Urinary bladder (tissue), 4 donors: ENCODE measurements at places on chromosomes 4 and X. TPM values are rescaled to one million over a fixed set of nuclear protein-coding genes. Genes with fewer than 3 reads are reported as not detected.

DNA sequence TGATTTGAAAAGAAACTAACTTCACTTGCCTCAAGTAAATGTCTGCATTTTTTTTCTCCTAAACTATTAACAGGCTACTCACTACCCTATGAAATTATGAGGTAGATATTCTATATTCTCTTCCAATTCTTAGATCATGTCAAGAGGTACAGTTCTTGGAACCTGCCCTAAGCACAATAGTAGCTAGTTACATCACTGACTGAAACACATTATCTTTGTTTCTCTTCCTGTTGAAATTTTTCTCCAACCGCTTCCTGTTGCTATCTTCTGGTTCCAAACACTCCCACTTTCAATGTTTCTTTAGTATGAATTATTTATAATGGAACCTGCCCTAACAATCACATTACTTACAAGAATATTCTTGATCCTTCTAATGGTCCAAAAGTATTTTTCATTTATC, 5.0 kb upstream of the BANK1 start:
- DNase-seq, result no peak

GRCh38 chr4:8592366-8593263, at the start of gene CPZ:
TSS of gene CPZ (plus strand) at chr4:8592765. CDS start at chr4:8592834, 69 bp downstream.
- DNase-seq, result no peak

DNA sequence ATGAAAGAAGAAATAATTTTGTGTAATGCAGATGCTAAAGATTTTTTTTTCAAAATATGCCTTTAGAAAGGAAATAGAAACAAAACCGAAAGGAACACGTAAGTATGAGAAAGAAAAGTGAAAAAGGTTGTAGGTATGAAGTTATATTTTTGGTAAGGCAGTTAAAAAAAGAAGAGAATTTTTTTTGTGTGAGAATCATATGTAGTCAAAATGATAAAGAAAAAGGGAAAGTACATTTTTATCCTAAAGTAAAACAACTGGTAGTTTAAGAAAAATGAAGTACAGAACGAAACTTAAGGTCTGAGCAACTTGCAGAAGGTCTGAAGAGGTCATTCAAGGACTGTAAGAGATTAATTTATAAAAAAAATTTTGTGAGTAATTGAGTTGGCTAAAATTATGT, 164.0 kb upstream of the TRAM1L1 start:
- no peak for DNase-seq

DNA sequence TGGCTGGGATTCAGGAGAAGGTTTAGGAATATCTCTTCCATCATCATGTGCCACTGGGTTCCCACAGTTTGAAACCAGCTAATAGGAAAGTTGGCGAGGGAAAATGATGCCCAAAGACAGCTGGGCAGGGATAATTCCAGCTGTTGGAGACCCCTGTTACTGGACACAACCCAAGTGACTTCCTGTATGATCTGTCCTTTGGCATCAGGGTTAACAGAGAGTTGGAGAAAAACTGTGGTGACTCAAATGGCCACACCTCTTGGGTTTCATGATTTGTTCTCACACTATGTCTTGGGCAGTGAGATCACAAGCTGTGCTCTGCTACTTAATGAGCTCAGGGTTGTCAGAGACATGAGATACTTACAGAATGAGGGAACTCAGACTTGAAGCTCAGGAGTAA, 3.8 kb downstream of the FGF16 start:
- DNase-seq, result no peak

- DNase-seq, result no peak
Observed at GRCh38 chr4:150415213-150415612, 166.7 kb upstream of the MAB21L2 start.

Gene F8A3
- 6.4 TPM for polyA plus RNA-seq

- DNase-seq, result no peak
Observed at GRCh38 chr4:93444860-93445259, 383.7 kb upstream of the ATOH1 start.

DNA sequence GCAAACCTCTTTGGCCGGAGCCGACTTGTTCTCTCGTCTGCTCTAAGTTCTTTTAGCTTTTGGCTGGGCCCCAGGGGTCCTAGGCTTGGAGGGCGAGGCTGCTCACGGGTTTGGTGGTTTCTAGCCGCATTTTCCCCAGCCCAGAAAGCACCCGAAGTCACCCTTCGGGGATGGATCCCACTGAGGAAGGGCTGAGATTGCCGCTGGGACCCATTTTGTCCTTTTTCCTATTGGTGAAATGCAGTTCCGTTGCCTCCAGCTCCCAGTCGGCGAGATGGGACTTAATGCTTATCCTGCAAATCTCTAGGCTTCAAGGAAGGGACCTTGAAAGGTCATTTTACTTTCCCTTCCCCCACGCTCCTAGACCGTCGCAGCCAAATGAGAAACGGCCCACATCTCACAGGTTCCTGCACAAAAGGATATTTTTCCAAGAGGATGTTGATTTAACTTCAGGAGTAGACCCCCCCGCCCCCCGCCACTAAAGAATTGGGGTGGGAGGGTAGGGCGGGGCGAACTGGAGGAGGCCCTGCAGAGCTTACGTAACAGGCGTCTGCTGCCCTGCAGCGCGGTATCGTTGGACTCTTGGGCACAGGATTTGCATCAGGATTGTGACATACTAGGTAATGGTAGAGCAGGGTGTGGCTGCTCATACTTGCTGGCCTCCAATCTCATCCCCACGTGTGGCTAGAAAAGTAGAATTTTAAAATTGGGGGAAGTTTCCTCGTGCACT, 564 bp downstream of the PGK1 start:
- no peak for DNase-seq

Gene PABPC1L2A
- polyA plus RNA-seq, result 0.03 TPM

Gene JCHAIN
- 6.9 TPM for polyA plus RNA-seq

GRCh38 chrX:40086569-40087335, 11.0 kb downstream of the BCOR start:
- no peak for DNase-seq

Gene CT47B1
- polyA plus RNA-seq, result not detected

Gene PRAF2
- polyA plus RNA-seq, result 44.0 TPM
